ENCODE measurements at places on chromosomes 1 and 21.

DNA sequence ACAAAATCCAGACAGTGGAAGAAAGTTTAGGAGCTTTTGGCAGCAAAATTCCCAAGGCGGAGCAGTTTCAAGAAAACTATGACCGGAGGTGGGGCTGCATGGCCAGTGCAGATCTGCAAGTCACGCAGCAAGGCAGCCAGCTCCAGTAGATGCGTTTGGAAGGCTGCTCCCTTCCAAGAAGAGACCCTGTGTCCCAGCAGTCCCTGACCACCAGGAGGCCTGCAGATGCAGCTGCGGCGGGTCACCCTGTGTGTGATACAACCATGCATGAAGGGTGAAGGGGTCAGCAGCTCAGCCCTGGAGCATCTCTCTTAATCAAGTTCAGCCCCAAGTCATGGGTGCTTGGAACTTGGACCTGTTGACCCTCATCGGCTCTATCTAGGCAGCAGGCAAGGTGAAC, 29.3 kb downstream of the GPR157 start:
- no peak for DNase-seq

DNA sequence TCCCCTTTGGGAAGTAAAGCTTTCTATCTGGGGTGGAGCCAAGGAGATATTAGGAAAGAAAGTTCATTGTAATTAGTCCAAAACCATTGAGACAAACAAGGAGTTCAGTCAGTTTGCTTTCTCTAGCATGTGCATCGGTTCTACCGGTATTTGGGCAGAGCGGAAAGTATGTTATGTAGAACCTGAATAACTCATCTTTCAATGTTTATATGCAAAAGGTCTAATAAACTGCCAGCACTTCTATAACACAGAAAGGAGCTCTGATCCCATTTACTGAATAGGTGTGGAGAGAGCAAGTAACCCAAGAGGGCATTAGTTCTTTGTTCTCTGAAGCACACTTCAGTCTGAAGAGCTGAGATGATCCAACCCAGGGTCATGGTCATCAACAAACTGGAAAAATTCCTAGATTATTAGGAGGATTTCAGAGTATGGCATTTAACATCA, 3.5 kb downstream of the TGFB2 start:
- DNase-seq = no peak

GRCh38 chr21:14718951-14719350, 172.8 kb upstream of the SAMSN1 start:
- no peak for DNase-seq

DNA sequence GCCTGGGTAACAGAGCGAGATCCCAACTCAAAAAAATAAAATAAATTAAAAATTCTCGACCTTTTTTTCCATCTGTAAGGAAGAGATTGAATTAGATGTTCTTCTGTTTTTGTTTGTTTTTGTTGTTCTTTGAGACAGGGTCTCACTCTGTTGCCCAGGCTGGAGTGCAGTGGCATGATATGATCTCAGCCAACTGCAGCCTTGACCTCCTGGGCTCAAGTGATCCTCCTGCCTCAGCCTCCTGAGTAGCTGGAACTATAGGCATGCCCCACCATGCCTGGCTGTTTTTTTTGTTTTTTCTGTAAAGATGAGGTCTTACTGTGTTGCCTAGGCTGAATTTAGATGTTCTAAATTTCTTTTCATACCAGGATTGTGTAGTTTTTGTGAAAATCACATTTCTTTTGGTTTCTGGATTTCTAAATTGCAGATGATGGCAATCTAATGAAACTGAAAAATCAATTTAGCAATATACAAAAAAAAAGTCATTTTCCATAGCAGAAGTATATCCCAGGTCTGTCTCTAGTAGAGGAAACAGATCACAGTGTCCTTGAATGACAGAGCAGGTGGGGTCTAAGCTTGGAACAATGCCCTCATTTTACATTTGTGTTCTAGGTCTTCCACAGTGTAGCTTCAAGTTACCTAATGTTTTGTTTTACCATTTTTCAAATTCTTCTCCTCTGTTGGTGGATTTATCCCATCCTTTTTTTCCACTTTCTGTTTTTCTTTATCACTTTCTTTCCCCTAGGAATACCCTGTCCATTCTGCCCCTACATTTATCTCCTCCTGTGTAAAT, 20.3 kb downstream of the ZYG11A start:
- no peak for DNase-seq

GRCh38 chr1:156276966-156277381, 5.7 kb downstream of the SMG5 start:
- no peak for DNase-seq

GRCh38 chr1:156358641-156359040, 10.4 kb upstream of the RHBG start:
- no peak for DNase-seq

DNA sequence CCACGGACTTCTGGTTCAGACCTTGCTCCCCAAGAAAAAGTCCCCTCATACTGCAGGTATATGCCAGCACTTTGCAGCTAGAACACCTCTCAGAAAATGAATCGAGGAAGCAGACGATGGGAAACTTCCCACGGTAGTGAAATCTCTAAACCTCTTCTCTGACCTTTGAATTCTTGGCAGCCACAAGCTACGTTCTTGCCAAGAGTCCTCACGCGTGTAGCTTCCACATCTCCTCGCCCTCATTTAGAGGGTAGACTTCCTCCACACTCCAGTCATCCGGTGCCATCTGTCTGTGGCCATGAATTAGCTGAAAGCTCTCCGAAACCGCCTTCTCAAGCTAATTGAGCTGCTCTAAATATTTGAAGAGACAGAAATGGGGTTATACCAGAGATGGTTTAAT, 127.8 kb downstream of the RGS7 start:
- no peak for DNase-seq

GRCh38 chr21:15557925-15558324, 171.9 kb upstream of the USP25 start:
- no peak for DNase-seq

DNA sequence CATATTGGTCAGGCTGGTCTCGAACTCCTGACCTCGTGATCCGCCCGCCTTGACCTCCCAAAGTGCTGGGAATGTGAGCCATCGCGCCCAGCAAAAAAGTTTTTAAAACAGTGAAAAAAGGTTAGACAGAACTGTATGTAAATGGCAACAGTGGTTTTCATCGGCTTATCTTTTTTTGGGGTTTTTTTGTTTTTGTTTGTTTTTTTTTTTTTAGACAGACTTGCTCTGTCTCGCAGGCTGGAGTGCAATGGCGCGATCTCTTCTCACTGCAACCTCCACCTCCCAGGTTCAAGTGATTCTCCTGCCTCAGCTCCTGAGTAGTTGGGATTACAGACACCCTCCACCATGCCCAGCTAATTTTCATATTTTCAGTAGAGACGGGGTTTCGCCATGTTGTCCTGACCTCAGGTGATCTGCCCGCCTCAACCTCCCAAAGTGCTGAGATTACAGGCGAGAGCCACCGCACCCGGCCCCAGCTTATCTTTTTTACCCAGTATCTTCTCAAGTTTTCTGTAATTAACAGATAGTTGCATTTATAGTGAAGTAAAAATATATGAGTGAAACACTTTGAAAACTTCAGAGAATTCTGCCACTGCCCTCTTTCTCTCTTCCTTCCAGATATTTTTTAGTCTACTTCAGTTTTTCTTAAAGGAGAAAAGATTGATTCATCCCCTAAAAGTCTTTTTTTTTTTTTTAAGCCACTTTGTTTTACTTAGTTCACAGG, 13.1 kb downstream of the TIMM17A start:
- no peak for DNase-seq

DNA sequence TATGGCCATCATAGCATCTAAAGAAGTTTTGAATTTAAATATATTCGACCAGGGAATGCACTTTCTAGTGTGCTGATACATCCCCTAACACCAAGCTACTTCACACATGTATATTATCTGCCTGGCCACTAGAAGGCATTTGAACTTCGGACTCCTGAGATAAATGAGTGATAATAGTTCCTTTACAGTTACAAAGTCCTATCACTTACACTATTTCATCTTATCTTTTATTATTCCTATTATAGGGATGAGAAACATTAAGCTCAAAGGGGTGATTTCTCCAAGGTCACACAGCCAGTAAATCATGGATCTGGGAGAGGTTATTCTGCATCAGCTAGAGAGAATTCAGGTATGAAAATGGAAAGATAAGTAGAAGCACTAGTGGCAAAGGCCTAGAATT, 40.3 kb downstream of the GPATCH2 start:
- DNase-seq = no peak

- no peak for DNase-seq
These were observed 113.0 kb upstream of the DAB1 start for GRCh38 chr1:57536749-57537423.

- DNase-seq = peak; percentile 71
These were observed 917 bp downstream of the KIAA0040 start for GRCh38 chr1:175191659-175192058.

GRCh38 chr1:36542962-36543515, 60.3 kb upstream of the CSF3R start:
- DNase-seq = no peak

GRCh38 chr1:244296447-244296846, 155.3 kb downstream of the ADSS2 start:
- no peak for DNase-seq

GRCh38 chr1:199742547-199742946, 285.0 kb upstream of the NR5A2 start:
- DNase-seq = no peak

GRCh38 chr1:1937549-1938275, 18.6 kb upstream of the TMEM52 start:
- DNase-seq = no peak

GRCh38 chr1:182368358-182368757, 23.2 kb downstream of the GLUL start:
- no peak for DNase-seq

DNA sequence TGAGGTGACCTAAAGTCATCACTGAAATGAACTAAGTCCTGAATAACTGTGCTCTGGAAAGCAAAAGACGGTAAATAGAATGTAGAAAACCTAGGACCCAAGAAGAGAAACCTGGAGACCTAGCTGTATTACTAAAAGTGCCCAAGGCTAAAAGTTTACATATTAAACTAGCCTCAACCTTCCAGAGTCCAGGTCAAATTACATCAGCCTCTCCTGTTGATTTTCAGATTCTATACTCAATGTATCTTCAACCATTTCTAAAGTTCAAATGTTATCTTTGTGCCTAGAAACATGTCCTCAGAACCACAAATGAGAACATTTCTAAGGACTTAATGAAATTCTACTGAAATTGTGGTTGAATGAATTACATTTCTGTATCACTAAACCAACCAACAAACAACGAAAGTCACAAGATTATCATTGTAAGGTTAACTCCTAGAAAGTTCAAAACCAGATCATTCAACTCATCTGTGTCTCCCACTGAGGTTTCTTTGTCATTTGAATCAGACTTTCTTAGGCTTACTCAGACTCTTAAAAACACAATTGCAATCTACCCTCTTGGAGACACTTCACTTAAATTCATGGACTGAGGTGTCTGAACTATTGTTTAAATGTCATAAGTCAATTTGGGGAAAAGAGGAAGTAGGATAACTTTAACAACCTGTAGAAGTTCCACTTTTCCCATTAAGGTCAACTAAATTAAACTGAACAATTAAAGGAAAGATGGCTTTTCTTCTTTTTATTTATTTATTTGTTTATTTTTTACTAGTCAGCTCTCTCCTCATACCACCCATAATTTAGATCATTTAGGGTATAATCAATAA, 207.7 kb downstream of the BARHL2 start:
- no peak for DNase-seq

DNA sequence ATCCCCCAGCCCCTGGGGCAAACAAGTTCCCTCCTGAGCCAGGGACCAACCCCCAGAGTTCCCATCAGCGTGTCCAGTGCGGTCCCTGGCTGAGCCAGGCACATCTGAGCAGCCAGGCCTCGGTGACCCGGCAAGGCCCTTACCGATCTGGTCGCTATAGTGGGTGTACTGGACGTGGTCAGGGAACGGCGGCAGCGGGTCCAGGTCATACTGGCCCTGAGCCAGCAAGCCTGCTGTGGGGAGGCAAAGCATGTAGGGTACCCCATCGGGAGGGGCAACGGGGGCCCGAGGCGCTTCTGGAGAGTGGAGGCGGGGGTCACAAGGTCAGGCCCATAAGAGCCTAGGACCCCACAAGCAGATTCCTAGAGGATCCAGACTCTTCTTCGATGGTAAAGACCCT, 3.5 kb downstream of the MFAP2 start:
- no peak for DNase-seq
